ENCODE measurements at places on chromosomes 6 and 20.

GRCh38 chr20:4607287-4607713, 114.4 kb upstream of the PRND start:
- DNase-seq, result peak; percentile 73

- no peak for DNase-seq
Observed at GRCh38 chr6:35046103-35046502, 95.0 kb downstream of the TCP11 start.

DNA sequence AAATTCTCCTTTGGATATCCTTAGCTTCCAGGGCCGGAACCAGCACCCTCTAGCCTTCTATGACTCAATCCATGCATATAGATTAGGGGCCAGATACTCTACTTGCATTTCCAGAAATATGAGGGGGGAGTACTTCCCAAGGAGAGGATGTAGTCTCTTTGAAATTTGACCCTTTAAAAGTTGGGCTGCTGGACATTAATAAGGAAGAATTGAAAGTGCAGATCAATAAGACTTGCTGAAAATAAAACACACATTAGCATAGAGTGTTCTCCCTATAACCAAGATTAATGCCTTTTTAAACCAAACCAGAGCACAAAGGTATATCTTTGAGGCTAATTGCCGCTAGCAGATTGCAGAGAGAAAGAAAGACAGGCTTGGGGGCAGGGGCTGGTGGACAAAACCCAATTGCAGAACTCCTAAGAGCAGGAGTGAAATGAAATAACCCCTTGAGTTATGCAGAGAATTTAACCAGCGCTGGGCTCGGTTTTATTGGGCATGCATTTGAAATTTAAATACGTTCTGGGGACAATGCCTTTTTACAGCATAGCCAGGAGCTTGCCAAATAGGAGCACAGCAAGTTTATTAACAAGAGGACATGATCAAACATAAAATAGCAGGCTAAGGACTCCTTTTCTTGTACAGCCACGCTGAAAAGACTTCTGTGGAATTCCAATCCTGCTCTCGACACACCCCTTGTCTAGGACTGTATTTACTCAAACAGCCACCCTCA, 108.2 kb upstream of the SALL4 start:
- DNase-seq, result peak; percentile 20

DNA sequence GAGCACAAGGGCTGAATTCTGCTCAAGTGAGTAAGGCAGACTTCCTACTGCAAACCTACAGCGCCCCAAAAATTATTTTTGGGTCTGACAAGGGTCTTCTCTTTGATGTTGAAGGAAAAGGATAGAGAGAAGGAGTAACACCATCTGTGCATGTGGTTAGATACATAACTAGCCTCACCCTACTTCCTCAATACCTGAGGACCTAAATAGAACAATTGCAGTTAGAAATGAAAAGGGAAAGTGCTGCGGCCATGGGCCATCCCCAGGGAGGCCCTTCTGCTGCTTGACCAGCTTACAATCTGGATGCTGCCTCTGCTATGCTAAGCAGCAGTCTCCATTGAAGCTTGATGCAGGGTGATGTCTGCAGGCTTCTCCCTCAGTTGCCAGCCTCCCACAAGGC, 63.2 kb upstream of the ARMH2 start:
- no peak for DNase-seq

- DNase-seq, result no peak
Observed at GRCh38 chr6:47056832-47057231, 14.7 kb upstream of the ADGRF1 start.

GRCh38 chr6:8180327-8181159, 78.2 kb upstream of the EEF1E1 start:
- DNase-seq, result peak; percentile 85

DNA sequence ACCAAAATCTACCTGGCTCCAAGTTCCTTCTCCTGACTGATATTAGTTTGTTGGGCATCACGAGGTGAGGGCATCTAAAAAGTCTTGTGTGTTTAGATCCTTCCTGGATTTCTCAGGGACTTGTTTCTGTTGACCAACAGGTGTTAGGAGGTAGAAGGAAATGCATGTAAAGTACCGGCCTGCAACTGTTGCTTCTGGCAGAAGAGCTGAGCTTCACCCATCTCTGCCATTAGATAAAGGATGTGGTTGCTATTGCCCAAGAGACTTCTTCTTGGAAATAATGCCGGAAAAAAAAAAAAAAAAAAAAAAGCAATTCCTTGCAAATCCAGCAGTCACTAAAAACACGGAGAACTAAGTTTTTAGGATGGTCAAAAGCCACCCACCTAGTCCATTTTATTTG, 303.1 kb downstream of the CDH26 start:
- DNase-seq, result no peak

- DNase-seq, result peak; percentile 48
Observed at GRCh38 chr6:142943711-142944123, 1.3 kb downstream of the HIVEP2 start.

- DNase-seq, result no peak
Observed at GRCh38 chr6:139881728-139882211, 507.3 kb upstream of the CITED2 start.

- DNase-seq, result no peak
Observed at GRCh38 chr6:115894426-115894992, 166.2 kb downstream of the FRK start.

DNA sequence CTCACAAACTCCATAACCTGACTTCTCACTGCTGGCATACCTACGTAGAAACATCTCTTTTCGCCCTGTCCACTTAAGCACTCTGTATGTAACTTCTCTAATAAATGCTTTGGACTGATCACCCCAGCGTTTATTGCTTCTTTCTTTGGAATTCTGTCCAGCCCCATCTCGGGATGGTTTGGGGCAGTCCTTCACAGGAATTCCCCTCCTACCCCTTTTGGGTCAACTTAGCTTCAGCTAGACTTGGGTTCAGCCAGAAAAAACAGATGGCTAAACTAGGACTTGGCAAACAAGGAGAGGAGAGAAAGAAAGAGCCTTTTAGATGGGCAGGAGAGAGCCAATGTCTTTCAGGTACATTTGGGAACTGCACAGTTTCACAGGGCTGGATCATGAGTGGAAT, 3.9 kb upstream of the LTV1 start:
- DNase-seq, result no peak

- no peak for DNase-seq
Observed at GRCh38 chr6:157096105-157096504, 227.2 kb downstream of the TMEM242 start.

DNA sequence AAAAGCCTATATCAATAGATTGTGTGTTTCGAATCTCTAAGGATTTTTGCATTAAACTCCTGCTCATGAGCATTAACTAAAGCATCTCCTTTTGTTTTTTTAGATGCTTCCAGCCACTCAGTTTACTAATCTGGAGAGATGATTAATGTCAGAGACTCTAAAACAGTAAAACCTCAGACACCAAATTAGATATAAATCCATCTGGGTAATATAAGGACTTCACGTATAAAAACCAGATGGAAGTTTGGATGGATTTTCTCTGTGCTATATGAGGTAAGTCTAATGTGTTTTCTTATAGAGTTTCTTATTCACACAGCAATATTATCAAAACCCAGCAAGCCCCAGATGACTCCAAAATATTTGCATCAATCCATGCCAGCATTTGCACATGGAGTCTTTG, 137.2 kb downstream of the SYNE1 start:
- peak; percentile 4 for DNase-seq

DNA sequence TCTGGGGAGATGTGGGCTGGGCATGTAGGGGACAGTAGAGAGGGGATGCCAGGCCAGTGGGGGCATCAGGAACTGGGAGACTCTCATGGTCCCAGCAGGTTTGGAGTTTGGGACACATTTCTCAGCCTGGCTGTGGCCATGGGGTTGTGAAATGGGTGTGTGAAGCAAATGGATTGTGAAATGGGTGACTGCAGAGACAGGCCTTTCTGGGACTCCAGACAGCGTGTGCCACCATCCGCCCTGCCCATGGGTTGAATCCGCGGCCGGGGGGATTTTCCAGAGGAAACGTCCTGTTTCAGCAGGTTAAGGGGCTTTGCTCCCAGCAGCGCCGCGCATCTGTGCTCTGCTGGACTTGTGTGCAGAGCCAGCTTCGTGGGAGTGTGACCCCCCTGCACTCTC, 3.7 kb upstream of the PMEPA1 start:
- peak; percentile 60 for DNase-seq

DNA sequence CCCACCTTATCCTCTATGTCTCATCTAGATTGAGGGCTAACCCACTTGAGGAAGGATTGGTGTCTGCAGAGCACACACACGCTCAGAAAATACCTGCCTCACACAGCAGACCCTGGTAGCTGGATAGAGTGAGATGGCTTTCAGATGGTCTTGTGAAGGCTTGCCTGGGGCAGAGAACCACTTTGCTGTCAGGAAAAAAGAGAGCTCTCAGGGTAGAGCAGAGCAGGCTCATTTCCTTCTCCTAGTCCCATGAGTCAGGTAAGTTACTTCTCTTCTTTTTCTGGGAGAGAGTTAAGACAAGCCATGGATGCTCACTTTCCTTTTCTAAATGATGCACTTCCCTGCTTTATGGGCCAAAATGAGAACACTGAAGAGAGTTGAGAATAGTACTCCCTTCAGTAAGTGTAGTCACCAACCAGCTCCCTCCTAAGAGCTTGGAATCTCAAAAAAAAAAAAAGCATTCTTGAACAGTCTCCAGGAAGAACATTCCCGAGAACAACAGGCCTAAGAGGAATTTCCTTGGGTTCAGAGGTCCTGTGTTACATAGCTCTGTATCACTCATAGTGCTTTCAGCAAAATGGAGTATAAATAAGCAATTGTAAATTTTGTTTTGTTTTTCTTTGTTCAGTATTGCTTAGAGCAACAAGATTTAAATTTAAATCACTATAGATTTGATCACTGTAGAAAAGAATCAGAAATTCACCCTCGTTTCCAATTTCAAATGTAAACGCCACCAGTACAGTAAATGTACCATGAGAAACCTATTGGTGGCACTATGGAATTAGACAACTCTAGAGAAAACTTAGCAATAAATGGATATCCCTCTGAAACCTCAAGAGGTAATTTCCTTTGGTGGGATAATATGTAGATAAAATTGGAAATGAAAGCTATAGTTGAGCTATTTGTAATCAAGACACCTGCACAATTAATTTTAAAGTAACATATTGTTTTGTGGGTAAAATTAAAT, 530.3 kb downstream of the RFPL4B start:
- peak; percentile 94 for DNase-seq

DNA sequence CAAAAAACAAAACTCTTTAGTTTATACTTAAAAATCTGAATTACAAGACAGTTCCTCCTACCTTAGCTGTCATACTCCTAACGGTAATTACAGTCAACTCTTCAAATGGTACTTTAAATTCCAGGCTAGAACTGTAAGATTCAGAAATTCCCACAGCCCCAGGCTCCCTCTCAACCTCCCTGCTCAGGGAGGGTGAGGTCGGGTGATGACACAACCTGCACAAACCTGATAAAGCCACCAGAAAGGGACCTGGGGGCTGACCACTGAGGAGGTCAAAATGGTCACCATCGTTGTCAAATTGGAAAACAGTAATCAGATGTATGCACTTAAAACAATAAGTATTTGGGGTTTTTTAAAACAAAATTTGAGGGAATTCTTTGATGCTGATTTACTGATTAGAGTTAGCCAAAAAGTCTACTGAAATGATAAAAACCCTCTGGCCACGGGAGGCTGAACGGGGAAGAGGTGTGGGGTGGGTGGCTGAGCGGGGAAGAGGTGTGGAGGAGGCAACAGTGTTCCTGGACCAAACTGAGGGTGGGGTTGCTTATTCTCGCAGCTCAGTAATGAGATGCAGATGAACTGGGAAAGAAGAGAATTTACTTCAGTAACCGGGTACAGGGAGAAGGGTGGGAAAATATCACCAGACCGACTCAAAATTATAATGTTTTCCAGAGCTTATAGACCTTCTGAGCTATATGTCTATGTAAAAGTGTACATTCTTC, 52.4 kb downstream of the SLC22A1 start:
- no peak for DNase-seq

- no peak for DNase-seq
Observed at GRCh38 chr6:48757661-48758060, 646.7 kb upstream of the PTCHD4 start.

DNA sequence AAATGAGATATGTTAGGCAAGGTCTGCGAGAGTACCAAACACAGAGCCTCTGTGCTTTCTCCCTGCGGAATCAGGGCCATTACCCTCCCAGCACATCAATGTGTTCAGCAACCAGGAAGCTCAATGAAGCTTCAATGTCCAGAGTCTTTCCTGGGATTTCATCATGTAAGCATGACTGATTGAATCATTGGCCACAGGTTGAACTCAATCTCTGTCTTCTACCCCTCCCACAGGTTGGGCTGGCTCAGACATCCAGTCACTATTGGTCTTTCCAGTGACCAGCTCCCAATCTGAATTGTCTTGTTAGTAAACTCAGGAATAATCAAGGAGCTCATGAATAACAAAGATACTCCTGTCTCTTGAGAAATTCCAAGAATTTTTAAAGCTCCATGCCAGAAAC, 2.7 kb upstream of the DTD1 start:
- peak; percentile 82 for DNase-seq

- DNase-seq, result no peak
Observed at GRCh38 chr6:113340371-113340770, 516.8 kb upstream of the MARCKS start.

- no peak for DNase-seq
Observed at GRCh38 chr6:77448546-77448945, 14.7 kb downstream of the HTR1B start.

DNA sequence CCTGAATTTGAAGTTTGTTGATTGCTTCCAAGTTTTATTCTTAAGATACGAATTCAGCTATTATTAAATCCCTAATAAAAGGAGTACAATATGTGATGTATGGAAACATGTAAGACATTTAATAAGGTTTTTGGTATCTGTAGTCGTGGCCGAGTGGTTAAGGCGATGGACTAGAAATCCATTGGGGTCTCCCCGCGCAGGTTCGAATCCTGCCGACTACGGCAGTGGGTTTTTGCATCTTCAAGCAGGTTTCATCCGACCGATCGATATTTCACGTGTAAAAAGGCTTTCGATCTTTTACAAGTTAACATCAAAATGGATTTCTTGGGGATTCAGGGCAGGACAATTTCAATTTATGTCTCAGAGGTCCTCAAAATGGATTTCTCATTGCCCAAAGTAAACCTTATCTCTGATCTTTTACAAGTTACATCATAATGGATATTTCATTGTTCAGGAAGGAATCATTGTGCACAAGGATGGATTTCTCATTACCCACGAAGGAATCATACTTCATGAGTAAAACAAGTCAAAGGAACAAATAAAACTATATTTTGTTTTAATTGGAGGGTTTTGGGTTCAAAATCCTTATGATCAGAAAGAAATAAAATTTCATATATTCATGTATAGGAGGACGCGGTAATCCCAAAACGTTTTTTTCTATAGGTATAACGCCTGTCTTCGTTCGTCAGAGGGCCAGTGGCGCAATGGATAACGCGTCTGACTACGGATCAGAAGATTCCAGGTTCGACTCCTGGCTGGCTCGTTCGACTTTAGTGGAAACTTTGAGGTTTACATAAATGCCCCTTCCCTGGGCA, 37.3 kb upstream of the BTN3A2 start:
- DNase-seq, result peak; percentile 64

GRCh38 chr6:157092736-157093135, 230.6 kb downstream of the TMEM242 start:
- DNase-seq, result no peak

DNA sequence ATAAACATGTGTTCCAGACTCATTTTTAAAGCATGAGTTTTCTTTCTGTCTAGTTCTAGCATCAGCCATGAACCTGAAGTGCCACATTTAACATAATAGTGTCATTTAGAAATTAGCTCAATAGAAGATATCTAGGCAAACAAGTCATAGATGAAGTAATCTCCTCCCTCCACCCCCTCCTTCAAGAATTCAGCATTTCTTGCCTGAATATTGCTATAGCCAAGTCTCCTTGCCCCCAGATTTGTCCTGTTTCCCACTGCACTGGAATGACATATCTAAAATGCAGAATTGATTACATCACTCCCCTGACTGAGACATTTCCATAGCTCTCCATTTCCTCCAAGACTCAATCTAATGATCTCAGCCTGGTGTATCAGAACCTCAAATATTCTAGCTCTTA, 134.9 kb upstream of the BACH2 start:
- no peak for DNase-seq
